ENCODE measurements at places on chromosomes 2 and 18.

GRCh38 chr2:133849341-133849740, 281.1 kb upstream of the NCKAP5 start:
- no peak for DNase-seq

GRCh38 chr2:233497692-233498091, 68.9 kb downstream of the USP40 start:
- DNase-seq, result no peak

- DNase-seq, result no peak
Measured at GRCh38 chr2:102770506-102770905, 8.7 kb downstream of the TMEM182 start.

DNA sequence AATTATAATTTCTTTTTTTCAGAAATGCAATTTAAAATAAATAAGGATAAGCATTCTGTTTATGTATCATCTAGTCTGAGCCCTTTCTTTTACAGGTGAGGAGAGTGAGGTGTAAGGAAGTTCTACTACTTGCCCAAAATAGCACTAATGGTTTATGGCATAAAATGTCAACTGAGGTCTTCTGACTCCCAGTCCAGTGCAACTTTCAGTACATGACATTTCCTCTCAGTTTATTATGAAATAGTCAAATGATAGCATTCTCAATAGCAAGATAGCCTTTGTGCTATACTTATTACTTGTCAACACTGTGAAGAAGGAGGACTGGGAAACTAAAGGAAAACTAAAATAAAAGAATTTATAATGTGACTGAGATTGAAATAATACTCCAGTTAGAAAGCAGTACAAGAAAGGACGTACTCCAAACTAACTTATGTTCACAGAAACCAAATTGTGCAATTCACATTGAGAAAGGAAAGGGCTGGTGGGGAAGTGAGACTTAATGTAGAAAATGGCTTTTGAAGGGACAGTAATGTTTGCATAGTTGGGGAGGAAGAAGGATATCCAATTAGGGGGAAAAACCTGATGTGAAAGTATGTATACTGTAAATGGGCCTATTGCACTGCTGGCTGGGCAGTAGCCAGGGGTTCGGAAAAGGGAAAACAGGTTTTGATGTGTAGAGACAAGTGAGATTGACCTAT, 166.7 kb upstream of the ZEB2 start:
- DNase-seq, result no peak

- DNase-seq, result no peak
Measured at GRCh38 chr18:38494065-38494464, 928.5 kb upstream of the CELF4 start.

DNA sequence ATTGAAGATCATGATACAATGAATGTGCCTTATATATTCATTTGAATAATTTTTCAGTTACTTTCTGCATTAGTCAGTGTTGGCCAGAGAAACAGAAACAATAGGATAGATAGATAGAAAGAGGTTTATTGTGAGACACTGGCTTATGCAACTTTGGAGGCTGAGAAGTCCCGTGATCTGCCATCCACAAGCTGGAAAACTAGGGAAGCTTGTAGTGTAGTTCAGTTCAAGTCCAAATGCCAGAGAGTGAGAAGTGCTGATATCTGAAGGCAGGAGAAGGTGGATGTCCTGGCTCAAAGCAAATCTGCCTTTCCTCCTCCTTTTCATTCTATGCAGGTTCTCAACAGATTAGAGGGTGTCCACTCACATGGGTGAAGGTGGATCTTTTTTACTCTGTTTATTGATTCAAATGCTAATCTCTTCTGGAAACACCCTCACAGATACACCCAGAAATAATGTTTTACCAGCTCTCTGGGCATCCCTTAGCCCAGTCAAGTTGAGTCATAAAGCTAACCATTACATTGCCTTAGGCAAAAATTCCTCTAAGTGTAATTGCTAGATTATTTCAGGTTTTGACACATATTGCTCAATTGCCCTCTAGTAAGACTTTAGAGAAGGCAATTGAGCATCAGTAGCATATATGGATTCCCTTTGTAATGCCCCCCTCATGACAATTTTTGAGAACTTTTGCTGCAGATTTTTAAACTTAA, 341.4 kb downstream of the LPIN1 start:
- no peak for DNase-seq

- DNase-seq, result no peak
Measured at GRCh38 chr2:216776066-216776850, 80.9 kb upstream of the IGFBP5 start.

DNA sequence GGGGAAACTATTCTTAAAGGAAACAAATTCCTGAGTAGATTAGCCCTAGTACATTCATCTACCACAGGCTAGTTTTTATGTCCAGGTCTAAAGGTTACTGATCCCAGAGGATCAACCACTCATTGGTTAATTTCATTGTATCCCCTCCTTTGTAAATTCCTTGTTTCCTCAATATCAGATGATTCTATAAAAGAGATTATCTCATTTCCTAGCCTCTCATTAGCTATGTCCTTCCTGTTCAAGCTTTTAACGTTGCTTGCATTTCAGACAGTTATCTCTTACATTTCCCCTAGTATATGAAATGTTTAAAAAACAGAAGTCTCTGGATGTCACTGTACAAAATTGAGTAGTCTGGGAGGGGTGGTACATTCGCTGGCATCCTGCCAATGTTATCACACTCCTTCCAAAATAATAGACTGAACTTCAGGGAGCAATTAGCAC, 24.2 kb upstream of the ARMC9 start:
- DNase-seq, result no peak

DNA sequence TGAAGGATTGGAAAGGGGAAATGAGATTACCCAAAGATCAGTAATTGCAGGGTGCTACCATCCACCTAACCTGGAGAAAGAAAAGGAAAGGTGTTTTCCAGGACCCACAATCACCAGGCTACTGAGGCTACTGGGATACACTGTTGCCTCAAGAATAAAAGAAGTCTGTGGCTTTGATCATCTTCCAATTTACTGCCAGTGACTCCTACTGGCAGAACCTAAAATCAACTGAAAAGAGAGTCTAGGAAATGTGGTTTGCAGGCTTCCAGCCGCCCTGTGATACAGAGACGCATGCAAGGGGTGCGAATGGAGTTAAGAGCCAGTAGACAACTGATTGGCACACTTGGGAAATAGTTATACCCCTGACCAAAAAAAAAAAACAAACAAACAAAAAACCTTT, 16.6 kb upstream of the TTL start:
- DNase-seq, result no peak

Measured in stimulated activated CD8-positive, alpha-beta memory T cell treated with anti-CD3 and anti-CD28 coated beads, Interleukin-7, amount 100 ng/mL, for 1 hour (primary cell).